ENCODE measurements at places on chromosomes 6 and 20. TPM values are rescaled to one million over a fixed set of nuclear protein-coding genes. Genes with fewer than 3 reads are reported as not detected.

The BMP7 gene
- 0.31 TPM for total RNA-seq

The SLC4A11 gene
- total RNA-seq = 0.53 TPM

The CLPSL2 gene
- not detected for total RNA-seq

The TSHZ2 gene
- 56.7 TPM for total RNA-seq

The ASCC3 gene
- 54.9 TPM for total RNA-seq

The CASS4 gene
- 6.9 TPM for total RNA-seq

The GSTA5 gene
- not detected for total RNA-seq

The PGC gene
- not detected for total RNA-seq

- H3K27ac ChIP-seq = no peak overlapping the region
- H3K36me3 ChIP-seq = no peaks in the 10 kb centered on the region
- no peaks in the 10 kb centered on the region for H3K27me3 ChIP-seq
- H3K4me1 ChIP-seq = no peaks in the 10 kb centered on the region
- H3K4me3 ChIP-seq = no peak overlapping the region
- no peak for DNase-seq
Observed at GRCh38 chr6:79440598-79440997, 96.6 kb downstream of the LCA5 start.

DNA sequence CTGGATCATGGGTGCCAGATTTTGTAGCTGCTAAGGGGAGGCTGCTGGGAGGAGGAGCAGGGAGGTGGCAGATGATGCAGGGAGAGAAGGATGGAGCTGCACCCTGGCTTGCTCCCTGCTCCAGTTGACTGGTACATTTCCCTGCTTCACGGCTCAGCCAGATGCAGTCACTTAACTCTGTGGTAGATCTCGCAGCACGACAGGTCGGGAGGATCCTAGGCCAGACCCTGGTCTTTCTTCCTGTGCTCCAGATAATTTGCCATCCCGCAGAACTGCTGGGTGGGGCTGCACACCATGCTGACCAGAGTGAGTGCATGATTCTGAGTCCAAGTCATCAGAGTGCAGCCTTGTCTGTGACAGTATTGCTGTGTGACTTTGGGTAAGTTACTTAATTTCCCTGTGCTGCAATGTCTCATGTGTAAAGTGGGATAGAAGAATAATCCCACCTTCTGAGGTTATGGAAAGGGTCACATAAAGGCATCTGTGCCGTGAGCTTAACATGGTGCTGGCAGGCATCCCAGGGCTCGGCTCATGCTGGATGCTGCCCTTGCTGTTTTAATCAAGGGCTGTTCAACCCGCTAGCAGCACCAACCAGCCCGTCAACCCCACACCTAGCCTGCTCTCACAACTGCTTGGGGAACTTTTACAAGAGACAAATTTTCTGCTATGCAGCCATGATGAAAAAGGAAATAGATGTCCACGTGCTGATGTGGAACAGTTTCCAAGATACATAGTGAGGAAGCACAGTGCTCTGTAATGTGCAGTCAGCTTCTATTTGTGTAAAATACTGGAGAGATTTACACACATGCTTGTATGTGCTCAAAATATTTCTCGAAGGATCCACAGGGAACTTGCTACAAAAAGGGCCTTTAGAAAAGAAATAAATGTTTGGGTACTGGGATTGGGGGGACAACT lies 257.9 kb downstream of the CDH26 start:
- no peaks in the 10 kb centered on the region for H3K4me1 ChIP-seq
- no peak overlapping the region for H3K27ac ChIP-seq
- no peaks in the 10 kb centered on the region for H3K27me3 ChIP-seq
- H3K4me3 ChIP-seq = no peak overlapping the region
- H3K36me3 ChIP-seq = no peaks in the 10 kb centered on the region
- no peak for DNase-seq

GRCh38 chr6:23940466-23940865 lies 185.5 kb upstream of the NRSN1 start:
- no peak for DNase-seq
- H3K4me1 ChIP-seq = no peaks in the 10 kb centered on the region
- no peaks in the 10 kb centered on the region for H3K36me3 ChIP-seq
- H3K27me3 ChIP-seq = no peaks in the 10 kb centered on the region
- no peak overlapping the region for H3K27ac ChIP-seq

DNA sequence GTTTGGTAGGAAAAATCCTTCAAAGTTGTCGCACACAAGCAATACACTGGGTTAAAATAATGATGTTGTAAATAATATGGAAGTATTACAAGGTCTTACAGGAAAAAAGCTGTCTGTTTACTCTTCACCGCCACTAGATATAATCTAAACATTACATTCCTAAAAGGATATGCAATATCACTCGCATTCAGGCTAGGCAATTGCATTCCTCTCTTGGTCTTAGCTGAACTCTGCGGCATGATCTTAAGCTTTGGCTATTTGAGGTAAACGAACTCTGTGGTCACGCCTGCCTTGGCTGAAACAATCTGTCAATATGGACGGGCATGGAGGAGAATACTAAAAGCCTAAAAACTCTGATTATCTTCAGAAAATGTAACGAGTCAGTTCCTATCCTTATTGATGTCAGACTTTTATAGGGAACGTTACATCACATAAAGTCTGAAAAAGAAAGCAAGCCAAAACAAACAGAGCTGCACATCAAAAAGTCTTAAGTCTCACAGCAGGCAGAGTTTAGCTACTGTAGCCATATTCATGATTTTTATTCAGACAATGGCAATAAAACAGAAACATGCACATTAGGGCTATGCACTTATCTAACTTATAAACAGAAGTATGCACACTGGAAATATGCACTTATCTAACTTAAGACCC lies 30.8 kb upstream of the FILIP1 start:
- no peak overlapping the region for H3K27ac ChIP-seq
- H3K27me3 ChIP-seq = peaks cover 6% of the 10 kb centered on the region
- DNase-seq = no peak

GRCh38 chr6:165206798-165207197 lies 102.6 kb downstream of the C6orf118 start:
- no peaks in the 10 kb centered on the region for H3K36me3 ChIP-seq
- H3K4me1 ChIP-seq = no peaks in the 10 kb centered on the region
- H3K27me3 ChIP-seq = no peaks in the 10 kb centered on the region
- DNase-seq = no peak
- H3K4me3 ChIP-seq = no peak overlapping the region

DNA sequence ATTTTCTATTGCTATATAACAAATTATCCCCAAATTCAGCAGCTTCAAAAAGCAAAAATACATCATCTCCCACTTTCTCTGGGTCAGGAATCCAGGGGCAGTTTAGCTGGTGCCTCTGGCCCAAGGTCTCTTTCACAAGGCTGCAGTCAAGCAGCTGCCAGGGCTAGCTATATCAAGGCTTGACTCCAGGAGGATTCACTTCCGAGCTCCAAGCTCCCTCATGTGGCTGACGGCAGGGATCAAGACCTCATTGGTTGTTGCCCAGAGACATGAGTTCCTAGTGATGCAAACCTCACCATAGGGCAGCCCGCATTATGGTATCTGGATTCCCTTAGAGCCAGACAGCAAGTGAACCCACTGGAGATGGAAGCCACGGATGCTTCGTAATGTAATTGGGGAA lies 1.3 kb upstream of the VNN1 start:
- no peak for DNase-seq
- H3K27ac ChIP-seq = no peak overlapping the region
- no peaks in the 10 kb centered on the region for H3K4me1 ChIP-seq
- H3K4me3 ChIP-seq = no peak overlapping the region

GRCh38 chr6:117204903-117205302 lies 60.5 kb upstream of the VGLL2 start:
- H3K4me1 ChIP-seq = no peaks in the 10 kb centered on the region
- no peak for DNase-seq

- no peaks in the 10 kb centered on the region for H3K27me3 ChIP-seq
- no peak for DNase-seq
- H3K4me3 ChIP-seq = no peak overlapping the region
- H3K27ac ChIP-seq = no peak overlapping the region
- peaks cover 18% of the 10 kb centered on the region for H3K4me1 ChIP-seq
Observed at GRCh38 chr6:56749632-56750151, 107.0 kb upstream of the DST start.

GRCh38 chr6:310671-311070 lies 18.4 kb downstream of the DUSP22 start:
- H3K4me1 ChIP-seq = peaks cover 9% of the 10 kb centered on the region
- no peak overlapping the region for H3K27ac ChIP-seq
- H3K36me3 ChIP-seq = peaks cover 5% of the 10 kb centered on the region
- no peak overlapping the region for H3K4me3 ChIP-seq

DNA sequence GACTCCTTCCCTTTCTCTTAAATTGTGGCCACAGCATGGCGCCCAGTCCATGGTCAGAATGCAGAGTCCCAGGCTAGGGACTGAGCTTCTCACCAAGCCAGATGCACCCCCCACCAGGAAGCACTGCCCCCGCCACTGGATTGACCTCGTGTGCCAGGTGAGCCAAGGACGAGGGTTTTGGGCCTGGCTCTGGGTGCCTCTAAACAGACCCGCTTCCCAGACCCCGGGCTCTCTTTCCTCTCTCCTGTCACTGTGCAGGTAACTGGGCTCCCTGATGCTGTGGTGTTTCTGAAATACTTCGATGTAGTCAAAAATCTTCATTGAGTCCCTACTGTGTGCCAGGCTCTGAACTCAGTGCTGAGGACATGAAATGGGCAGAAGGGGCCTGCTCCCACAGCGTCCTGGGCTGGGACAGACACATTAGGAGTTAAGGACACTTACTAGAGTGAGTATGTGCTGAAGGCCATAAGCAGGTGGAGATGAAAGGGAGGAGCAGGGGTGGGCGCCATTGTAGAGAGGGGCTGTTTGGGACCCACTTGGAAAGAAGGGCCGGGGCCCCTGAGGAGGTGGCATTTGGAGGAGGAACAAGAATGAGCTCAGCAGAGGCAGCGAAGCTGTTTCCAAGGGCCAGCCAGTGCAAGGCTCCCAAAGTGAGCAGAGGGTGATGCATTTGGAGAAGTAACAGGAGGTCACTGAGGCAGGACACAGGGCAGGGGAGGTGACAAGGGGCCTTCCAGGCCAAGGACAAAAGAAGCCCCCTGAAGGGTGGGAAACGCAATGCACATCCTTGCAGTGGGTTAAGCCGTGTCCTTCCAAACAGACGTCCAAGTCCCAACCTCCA lies 217.1 kb downstream of the ANKRD60 start:
- H3K27me3 ChIP-seq = peaks cover 78% of the 10 kb centered on the region
- no peak for DNase-seq
- no peaks in the 10 kb centered on the region for H3K36me3 ChIP-seq
- no peak overlapping the region for H3K4me3 ChIP-seq
- no peak overlapping the region for H3K27ac ChIP-seq

DNA sequence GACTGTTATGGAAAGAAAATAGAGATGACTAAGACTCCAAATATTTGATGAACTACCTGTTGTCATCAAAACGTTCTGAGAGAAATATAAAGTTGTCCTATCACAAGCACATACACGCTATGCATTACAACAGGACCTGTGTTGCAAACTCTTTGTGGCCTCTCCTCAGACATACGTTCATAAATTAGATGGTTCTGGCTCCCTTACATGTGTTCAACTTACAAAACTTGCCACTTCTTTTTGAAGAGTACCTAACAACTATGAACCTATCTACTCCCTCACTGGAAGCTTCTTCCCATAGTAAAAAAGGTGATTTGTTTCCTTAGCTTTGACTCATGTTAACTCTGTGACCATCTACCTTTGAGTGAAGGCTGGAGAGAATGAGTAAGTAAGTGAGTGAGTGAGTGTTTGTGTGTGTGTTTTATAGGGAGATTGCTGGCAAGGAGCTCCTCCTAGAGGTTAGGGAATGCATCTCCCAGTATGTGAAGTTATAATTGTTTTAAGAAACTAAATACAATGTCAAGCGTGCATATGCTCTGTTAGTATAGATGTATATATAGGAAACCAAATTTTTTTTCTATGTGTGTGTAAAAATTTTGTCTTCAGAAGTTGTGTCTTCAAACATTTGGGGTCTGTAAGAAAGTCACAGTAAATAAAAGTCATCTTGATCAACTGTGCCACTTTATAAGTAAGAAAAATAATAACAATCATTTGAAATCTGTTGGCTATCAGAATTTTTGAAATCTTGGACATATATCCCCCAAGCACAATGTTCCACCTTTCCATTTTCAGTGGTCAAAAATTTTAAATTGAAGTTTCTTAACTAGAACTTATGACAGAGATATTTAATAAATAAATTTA lies 1211.1 kb upstream of the GJE1 start:
- H3K27ac ChIP-seq = no peak overlapping the region
- H3K4me3 ChIP-seq = no peak overlapping the region
- H3K4me1 ChIP-seq = no peaks in the 10 kb centered on the region
- DNase-seq = peak; percentile 22
- H3K36me3 ChIP-seq = no peaks in the 10 kb centered on the region

DNA sequence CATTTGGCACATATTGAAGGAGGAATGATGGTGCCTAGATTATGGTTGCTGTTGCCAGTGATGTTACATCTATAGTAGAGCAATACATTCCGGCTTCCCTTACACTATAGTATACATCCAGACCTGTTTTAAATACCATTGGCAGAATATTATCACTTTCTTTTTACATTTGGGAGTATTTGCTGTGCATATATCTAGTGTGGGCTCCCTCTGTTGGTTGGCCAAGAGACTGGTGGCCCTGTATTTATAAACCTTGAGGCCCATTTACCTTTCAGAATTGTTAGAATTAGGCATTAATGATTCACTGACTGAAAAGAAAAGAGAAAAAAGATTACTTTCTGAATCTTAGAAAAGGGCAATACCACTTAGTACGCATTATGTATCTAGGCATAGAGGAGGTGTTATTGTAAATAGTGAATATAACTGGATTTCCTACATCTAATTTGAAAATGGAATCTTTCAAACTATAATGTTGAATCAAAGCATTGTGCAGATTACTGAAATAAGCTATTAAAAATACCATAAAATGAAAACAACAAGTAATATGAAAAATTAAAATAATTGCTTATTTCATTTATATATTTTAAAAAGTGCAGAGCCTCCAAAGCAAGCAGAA lies 628.8 kb upstream of the MAN1A1 start:
- no peaks in the 10 kb centered on the region for H3K4me1 ChIP-seq
- no peaks in the 10 kb centered on the region for H3K27me3 ChIP-seq
- no peak overlapping the region for H3K4me3 ChIP-seq
- no peaks in the 10 kb centered on the region for H3K36me3 ChIP-seq
- no peak for DNase-seq

Measured in activated T-cell treated with anti-CD3 and anti-CD28 coated beads, Interleukin-2, amount 50 U/mL, for 72 hours (primary cell).